ENCODE measurements at places on chromosomes 2 and 18. TPM values are rescaled to one million over a fixed set of nuclear protein-coding genes. Genes with fewer than 3 reads are reported as not detected.

TTC21B gene
- 33.0 TPM for polyA plus RNA-seq

LBX2 gene
- not detected for polyA plus RNA-seq

MAP2 gene
- polyA plus RNA-seq, result 87.1 TPM

CYP26B1 gene
- polyA plus RNA-seq, result 1.1 TPM
